Osteoblast (primary cell): ENCODE measurements at places on chromosomes 6 and 20. TPM values are rescaled to one million over a fixed set of nuclear protein-coding genes. Genes with fewer than 3 reads are reported as not detected.
A peak's percentile ranks its signal among the peaks of the same experiment; 100 is the strongest.

DNA sequence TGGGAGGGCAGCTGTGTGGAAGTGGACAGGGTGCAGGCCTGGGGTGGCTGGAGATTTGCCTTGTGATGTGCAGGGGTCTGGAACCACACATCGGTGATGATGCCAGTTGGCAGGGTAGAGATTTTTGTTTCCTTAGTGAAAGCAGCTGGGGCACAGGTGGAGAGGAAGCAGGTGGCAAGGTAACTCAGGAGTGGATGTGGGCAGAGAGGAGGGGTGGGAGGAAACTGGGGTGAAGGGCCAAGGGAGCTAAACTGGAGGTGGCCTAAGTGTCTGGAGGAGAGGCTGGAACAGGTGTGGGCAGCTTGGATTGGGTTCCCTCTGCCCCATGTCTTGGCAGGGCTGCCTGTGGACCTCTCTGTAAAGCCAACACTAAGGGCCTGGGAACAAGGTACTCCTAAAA lies 4.7 kb upstream of the SCUBE3 start:
- H3K4me1 ChIP-seq, result peaks cover 42% of the 10 kb centered on the region
- H3K27me3 ChIP-seq, result no peaks in the 10 kb centered on the region
- H3K27ac ChIP-seq, result no peak overlapping the region
- no peak for DNase-seq

DNA sequence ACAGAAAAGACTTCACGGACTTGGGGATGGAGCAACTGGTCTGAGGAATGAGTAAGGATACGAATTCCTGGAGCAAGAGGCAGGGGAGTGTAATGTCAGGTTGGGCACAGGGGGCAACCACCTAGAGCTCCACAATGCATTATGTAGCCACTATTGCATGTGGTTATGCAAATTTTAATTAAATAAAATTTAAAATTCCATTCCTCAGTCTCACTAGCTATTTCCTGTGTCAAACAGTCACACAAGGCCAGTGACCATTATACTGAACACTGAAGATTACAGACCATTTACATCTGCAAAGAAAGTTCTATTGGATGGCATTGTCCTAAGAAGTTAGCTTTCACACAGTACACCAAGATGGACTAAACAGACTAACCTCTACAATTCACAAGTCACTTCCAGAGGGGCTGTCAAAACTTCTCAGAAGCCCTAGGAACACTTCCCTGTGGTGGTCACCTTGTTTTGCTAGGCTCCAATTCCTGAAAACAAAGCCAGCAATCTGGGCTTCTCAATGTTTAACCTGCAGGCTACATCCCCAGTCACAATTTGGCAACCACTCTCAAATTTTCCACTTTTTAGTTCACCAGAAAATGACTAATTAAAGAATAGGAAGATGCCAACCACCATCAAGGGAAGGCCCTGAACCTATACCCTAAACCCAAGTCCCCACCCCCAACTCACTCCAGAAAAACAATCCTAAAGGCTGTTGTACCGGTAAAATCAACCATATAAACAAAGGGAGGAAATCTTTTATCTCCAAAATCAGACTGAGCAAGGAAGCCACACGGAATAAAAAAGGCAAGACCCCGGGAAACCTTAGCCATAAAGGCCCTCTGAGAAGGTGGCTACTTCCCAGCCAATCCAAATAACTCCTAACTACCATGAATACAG lies 34.2 kb upstream of the C20orf203 start:
- H3K4me1 ChIP-seq, result peaks cover 14% of the 10 kb centered on the region
- no peaks in the 10 kb centered on the region for H3K27me3 ChIP-seq
- DNase-seq, result no peak

Gene GSTA1
- not detected in 2 replicates for total RNA-seq

- H3K27me3 ChIP-seq, result no peaks in the 10 kb centered on the region
- H3K36me3 ChIP-seq, result no peaks in the 10 kb centered on the region
- DNase-seq, result peak; percentile 41
- no peak overlapping the region for H3K27ac ChIP-seq
- no peak overlapping the region for H3K4me3 ChIP-seq
- no peaks in the 10 kb centered on the region for H3K4me1 ChIP-seq
These were observed 70.2 kb upstream of the BEND3 start for GRCh38 chr6:107185391-107185970.

GRCh38 chr20:6560978-6561377 lies 206.5 kb upstream of the BMP2 start:
- H3K27me3 ChIP-seq, result no peaks in the 10 kb centered on the region
- no peak overlapping the region for H3K4me3 ChIP-seq
- peaks cover 11% of the 10 kb centered on the region for H3K4me1 ChIP-seq
- no peak for DNase-seq

Gene SPATA25
- total RNA-seq, result 1.2 and 1.4 TPM in 2 replicates

DNA sequence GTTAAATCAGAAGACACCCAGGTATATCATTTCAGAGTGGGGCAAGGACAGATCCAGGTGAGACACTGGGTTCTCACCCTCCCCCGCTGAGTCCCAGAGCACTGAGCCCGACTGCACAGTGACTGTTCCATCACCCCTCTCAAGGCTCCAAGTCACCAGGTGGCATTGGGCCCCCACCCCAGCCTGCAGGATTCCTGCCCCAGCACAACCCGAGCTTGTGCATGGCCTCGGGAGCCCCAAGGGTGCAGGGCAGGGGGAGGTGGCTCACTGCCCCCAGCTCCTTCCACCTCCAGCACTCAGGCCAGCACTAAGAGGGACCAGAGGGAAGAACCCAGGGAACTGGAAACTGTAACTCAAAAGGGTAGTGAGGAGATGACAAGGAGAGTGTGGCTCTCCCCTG lies 39.3 kb upstream of the CST5 start:
- no peaks in the 10 kb centered on the region for H3K27me3 ChIP-seq
- no peaks in the 10 kb centered on the region for H3K36me3 ChIP-seq
- H3K4me3 ChIP-seq, result no peak overlapping the region
- no peak for DNase-seq
- H3K27ac ChIP-seq, result no peak overlapping the region
